HFF-Myc (cell line): ENCODE measurements at places on chromosomes 7 and 10.
A peak's percentile ranks its signal among the peaks of the same experiment; 100 is the strongest.

DNA sequence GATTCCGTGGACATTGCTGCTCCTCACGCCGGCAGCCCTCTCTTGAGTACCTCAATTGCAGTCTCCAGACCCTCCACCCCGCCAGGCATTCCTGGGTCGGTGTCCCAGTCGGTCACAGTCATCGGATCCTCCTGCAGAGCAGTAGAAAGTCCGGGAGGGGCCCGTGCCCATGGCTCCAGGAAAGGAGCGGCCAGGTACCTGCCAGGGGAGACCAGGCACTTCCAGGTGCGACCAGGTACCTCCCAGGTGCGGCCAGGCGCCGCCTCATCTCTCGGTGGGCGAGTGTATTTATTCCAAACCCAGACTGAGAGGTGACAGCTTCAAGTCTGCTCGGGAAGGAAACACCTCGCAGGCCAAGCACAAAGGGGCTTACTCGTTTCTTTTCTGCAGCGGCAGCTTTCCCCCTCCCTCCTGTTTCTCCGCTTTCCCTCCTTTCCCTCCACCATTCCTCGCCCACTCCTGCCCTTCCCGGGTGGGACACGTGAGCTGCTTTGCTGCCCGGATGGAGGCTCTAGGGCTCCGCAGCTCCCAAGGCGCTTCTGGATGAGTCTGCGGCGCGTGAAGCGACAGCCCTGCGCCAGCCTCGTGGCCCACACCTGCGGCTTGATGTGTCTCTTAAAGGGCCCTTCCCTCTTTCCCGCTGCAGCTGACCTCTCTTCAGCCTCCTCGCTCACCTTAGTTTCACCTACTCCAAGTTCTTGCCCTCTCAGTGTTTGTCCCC lies 39.4 kb upstream of the AGK start:
- DNase-seq, result peak; percentile 2

GRCh38 chr7:20307119-20307518 lies 23.6 kb upstream of the ITGB8 start:
- DNase-seq, result no peak

DNA sequence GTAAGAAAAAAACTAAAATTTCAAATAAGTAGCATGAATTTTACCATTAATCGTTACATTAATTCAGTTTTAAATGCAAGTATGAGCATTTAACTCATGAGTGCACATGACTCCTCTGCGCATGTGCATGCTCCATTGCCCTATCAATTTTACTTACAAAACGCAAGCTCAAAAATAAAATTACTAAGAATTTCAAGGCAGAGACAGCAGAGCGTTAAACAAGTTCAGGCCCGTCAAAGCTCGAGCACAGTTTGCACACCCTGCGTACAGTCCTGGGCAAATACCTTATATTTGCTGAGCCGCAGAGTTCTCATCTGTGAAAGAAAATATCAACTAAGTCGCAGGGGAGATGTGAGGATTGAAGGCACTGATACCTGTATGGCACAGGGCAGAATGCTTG lies 373.6 kb downstream of the BBS9 start:
- DNase-seq, result no peak

GRCh38 chr7:92517631-92518030 lies 10.7 kb downstream of the PEX1 start:
- DNase-seq, result no peak

DNA sequence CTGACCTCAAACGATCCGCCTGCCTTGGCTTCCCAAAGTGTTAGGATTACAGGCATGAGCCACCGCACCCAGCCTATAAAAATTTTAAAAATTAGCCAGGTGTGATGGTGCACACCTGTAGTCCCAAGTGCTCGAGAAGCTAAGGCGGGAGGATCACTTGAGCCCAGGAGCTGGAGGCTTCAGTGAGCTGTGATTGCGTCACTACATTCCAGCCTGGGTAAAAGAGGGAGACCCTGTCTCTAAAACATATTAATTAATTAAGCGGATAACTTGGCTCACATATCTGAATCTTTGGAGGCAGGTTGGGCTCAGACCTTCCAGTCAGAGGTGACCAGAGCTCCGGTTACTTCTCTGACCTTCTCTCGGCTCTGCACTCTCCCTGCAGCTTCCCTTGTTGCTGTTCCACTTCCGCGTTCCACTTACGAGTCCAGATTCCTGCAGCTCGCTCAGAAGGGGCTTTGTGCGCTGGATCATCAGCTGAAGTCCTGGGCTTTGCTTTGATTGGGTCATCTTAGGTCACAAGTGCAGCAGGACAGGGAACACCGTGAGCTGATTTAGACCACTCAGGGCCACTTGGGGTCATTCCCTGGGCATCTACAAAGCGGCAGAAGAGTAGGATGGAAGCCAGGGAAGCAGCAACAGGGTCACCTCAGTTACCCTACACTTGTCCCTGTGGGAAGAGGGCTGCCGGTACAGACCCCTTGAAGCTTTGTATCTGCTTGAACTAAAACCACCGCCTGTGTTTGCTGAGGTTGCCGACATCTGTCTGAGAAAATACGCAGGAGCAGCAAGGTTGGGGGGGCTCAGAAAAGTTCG lies 2.0 kb upstream of the ARPC1B start:
- DNase-seq, result no peak

DNA sequence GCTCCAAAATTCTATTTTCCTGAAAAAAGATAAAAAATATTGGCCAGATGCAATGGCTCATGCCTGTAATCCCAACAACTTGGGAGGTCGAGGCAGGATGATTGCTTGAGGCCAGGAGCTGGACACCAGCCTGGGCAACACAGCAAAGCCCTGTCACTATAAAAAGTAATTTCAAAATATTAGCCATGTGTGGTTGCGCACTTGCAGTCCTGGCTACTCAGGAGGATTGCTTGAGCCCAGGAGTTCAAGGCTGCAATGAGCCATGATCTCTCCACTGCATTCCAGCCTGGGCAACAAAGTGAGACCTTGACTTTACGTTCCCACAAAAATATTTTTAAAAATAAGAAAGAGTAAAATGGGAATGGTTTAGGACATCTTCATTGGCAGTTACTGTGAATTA lies 104.1 kb upstream of the AFAP1L2 start:
- no peak for DNase-seq

DNA sequence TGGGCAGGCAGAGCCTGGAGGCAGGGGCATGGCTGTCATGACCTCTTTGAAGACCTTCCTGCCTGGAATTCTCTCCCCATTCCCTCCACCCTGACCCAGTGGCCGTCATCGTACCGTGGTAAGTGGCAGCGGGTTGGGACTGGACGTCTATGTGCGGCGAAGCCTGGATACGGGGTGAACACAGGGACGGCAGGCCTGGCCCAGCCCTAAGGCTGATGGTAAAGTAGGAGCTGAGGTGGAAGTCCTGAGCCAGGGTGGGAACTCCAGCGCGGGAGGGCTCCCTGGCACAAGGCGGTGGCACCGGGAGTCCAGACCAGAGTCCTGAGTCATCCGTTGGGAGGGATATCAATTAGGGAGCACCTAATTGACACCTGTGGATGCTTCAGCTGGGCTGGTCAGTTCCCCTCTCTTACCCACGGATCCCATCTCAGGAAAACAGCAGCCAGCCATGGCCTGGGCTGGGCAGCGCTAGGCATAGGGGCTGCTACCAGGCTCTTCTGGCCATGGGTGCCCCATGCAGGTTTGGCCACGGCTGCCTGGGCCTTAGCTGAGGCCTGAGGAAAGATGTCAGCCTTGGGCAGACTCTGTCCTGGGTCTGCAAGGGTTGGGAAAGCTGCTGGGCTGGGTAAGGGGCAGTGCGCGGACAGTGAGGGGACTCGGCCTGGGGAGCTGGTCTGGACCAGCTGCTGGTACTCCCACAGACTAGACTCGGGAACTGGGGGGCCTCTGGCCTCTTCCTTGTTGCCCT lies 3.3 kb downstream of the PPIF start:
- DNase-seq, result no peak

GRCh38 chr7:141575654-141576448 lies 24.6 kb downstream of the AGK start:
- no peak for DNase-seq

DNA sequence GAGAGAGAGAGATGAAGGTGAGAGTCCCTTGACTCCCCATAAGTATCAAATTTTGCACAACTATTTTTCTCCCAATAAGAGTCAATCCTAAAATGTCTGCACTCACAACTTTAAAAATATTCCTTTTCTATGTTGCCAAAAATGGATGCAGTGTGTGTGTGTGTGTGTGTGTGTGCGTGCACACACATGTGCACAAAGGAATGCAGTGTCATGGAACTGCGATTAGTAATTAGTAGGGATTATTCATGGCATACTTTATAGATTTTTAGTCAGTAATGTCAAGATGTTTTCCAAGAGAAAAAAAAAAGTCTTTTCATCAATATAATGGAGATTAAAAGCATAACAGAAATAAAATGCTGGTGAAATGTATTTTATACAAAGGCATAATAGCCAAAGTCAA lies 179.1 kb upstream of the LRRTM3 start:
- no peak for DNase-seq

DNA sequence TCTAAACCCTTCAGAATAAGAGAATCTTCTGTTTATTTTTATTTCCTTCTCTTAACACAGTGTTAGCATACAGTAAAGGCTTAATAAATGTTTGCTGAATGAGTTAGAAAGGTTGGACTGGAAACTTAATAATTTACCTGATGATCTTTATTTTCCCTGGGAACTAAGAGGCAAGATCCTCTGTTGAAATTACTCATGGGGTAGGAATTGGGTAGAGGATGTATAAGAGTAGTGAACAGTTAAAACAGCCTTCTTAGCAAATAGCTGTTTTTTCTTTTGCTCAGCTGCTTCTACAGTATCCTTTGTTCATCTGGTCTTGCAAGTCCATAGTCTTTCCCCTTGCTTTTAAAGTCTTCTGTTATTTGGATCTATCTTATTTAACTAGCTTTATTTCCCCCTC lies 80.0 kb downstream of the AKAP9 start:
- no peak for DNase-seq

- DNase-seq, result no peak
Observed at GRCh38 chr7:94908323-94909178, 1.2 kb downstream of the PPP1R9A start.

DNA sequence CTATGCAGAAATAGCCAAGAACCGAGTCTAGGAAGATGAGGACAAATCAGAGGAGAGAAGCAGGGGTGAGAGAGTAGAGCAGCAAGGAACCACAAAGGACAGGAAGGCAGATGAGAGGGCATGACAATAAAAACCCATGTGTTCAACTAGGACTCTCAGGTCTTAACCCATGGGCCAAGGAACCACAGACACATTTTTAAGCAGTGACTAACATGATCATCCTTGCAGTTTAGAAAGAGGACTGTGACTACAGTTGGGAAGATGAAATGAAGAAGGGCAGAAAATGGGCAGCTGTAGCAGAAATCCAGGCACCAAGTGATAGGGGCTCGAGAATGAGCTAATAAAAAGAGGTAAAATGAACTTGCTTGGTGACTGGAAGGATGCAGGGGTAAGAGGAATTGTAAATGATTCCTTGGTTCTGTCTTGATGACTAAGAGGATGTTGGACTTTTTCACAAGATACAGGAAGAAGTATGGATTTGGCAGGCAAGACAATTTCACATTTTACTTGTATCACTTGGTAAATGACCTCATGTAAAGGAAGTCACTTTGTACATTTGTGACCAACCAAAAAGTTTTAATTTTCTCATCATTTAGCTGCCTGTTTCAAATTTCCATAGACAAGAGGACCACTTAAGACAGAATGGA lies 22.8 kb downstream of the SGMS1 start:
- DNase-seq, result no peak

DNA sequence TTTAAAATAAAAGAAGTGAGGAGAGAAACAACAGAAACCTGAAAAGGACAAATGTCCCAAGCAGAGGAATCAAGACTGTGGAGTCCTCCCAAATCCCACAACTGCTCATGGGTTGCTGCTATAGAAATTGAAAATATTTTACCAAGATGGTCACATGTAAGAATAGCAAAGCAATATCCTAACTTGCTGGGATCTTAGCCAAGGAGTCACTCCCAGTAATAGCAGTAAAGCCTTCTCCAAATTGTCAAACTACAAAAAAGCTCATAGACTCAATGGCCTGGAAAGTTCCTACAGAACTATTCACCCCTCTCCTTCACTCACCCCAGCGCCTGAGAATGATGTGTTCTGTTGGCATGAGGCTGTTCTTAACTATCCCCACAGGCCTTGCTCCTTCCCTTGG lies 186.5 kb downstream of the ELMO1 start:
- no peak for DNase-seq

DNA sequence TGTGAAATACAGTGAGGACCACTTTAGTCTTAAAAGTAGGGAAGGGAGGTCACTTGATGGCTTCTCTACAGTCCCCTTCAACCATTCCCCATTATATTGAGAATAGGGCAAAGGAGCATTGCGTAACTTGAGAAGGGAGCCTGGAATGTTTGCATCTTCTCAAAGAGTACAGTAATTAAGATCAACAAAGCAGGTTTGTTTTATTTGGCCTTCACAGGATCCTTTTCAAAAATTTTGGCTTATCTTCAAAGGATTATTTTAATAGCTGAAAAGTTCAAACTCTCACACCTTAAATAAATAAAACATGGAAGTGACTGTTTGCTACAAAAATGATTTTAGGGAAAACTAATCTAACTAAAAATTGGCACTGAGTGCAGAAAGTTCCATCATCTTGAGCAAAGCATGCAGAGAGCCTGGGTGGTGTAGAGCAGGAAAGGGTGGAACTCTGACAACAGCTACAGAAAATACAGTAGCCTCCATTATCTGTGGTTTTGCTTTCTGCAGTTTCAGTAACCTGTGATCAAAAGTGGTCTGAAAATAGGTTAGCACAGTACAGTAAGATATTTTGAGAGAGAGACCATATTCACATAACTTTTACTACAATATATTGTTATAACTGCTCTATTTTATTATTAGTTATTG lies 214.0 kb downstream of the MDFIC start:
- DNase-seq, result no peak

DNA sequence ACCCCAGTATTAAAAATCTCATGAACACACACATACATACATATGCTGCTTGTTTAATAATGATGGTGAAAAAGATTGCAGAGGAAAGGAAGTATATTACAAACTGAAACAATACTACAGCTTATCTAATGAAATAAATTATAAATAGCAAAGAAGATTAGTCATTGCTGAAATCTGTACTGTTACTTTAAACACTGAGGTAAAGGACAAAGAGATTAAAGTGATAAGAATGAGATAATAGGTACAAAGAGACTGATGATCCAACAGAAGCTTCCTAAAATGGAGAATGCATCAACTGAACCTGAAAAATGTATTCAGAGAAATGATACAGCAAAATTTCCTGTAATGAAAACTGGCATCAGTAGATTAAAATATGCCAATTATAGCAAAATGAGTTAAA lies 91.5 kb upstream of the KCND2 start:
- DNase-seq, result no peak

GRCh38 chr7:92691578-92691977 lies 101.4 kb upstream of the FAM133B start:
- DNase-seq, result peak; percentile 29

- no peak for DNase-seq
Observed at GRCh38 chr10:72625276-72625607, 637 bp downstream of the MICU1 start.

DNA sequence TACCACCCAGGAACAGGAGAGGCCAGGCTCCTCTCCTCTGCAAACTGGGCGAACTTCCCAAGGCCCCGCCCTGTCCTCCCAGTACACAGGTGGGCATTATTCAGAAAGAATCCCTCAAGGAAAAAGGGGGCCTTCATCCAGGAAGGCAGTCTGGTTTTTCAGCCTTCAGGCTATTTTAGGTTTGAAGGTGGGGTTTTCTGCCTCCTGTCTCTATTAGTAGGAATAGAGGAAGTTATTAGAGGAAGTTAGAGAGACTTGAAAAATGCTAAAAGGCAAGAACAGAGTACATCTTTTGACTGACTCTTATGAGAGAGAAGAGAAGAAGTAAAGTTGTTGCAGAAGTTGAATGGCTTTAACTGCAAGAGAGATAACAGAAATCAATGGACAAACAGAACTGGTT lies 250.9 kb upstream of the SORCS1 start:
- no peak for DNase-seq
